ENCODE measurements at places on chromosomes 7 and 10. TPM values are rescaled to one million over a fixed set of nuclear protein-coding genes. Genes with fewer than 3 reads are reported as not detected.

Gene OR6B1
- total RNA-seq, result not detected

Gene HOXA6
- total RNA-seq, result 1.7 TPM

Gene CD36
- 4.2 TPM for total RNA-seq

Gene ADCYAP1R1
- 0.12 TPM for total RNA-seq

Gene VTI1A
- total RNA-seq, result 28.0 TPM

Data from esophagus mucosa (tissue), 1 donor.